ENCODE measurements at places on chromosomes 1 and 21.
A peak's percentile ranks its signal among the peaks of the same experiment; 100 is the strongest.

GRCh38 chr1:38207906-38208305 is 161.3 kb upstream of the POU3F1 start:
- DNase-seq = no peak

- DNase-seq = no peak
Observed at GRCh38 chr1:119079881-119080280, 60.6 kb downstream of the WARS2 start.

GRCh38 chr21:43662286-43662685 is 2.9 kb downstream of the RRP1B start:
- DNase-seq = no peak

- no peak for DNase-seq
Observed at GRCh38 chr1:20445956-20446355, 40.1 kb downstream of the CAMK2N1 start.

DNA sequence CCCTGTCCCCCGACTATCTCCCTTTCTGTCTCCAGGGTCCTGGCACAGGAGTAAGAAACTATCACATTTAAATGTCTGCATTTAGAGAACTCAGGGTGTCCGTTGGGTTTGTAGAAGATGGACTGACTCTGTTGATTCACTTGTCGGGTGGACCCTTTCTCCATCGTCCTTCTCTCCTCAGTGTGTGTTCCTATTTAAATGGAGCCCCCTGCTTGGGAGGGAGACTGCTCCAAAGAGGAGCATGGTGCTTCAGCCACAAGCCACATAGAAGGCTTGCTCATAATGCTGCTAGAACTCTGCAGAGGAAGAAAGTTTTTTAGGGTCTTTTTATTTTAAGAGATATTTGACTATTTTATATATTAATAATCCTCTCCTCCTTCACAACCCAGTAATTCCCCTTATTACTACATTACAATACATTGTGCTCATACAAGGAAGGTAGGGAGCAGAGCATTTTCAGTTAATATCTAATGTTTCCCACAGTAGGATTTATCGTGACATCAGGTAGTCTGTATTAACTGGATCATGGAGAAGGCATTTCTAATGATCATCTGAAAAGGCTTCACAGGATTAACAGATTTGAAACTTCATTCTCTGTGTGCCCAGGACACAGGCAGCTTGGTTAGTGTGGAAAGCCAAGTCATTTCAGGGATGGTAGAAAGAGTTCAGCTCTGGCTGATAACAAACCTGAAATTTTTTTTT is 13.8 kb downstream of the FGGY start:
- DNase-seq = no peak

DNA sequence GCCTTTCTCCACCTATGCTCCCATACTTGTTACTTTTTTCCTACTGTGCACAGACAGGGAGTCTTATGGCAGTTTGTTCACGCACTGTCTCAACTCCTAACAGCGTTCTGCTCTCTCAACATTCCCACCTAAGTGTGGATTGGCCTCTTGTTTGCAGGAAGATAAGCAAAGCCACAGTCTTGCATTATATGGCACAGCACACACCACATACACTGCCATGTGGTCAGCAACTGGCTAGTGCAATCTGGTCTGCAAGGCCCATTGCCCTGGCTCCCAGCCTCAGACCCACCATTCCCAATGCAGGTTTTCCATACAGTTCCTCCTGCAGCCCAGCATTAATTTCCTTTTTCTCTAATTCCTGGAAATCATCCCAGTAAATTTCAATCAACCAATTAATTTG is 38.3 kb upstream of the LAMC2 start:
- DNase-seq = no peak

GRCh38 chr1:35762141-35762540 is 7.6 kb downstream of the CLSPN start:
- DNase-seq = no peak

GRCh38 chr21:25560271-25560685 is 47.0 kb downstream of the MRPL39 start:
- no peak for DNase-seq

DNA sequence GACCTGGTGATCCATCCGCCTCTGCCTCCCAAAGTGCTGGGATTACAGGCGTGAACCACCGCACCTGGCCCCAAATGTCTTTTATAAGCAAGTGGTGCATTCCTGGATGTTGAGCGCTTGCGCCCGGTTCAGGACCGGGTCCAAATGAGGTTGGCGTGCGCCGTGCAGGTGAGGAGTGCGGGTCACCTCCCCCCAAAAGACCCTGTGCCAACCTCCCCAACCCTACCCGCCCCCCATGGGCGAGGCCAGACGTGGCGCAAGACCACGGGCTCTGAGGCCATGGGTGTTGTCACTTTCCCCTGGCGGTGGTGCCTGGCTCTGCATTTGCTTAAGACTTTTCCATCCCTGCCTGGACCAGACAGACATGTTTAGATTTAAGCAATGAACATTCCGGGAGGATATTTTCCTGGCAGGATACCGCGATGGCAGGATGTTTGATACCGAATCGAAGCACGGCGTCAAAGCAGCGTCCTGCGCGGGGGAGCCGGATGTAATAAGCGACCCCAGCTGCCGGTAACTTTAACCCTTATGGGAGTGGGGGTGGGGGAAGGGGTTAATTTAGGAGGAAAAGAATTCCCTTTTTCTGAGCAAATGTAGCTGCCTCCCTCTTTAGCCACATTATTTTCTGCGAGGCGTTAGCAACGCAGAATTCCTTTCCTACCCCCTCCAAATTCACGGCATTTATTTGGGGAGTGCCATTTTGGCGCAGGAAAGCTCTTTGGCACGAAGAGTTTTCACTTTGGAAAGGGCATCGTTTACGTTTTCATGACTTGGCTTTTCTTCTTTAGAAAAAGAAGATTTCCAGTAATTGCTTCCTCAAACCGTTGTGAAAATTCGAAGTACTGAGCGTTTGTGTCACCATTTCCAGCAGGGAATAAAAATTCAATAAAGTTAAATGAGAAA is 27.8 kb upstream of the RNF187 start:
- peak; percentile 14 for DNase-seq

- no peak for DNase-seq
Observed at GRCh38 chr21:17658931-17659330, 46.2 kb upstream of the BTG3 start.

DNA sequence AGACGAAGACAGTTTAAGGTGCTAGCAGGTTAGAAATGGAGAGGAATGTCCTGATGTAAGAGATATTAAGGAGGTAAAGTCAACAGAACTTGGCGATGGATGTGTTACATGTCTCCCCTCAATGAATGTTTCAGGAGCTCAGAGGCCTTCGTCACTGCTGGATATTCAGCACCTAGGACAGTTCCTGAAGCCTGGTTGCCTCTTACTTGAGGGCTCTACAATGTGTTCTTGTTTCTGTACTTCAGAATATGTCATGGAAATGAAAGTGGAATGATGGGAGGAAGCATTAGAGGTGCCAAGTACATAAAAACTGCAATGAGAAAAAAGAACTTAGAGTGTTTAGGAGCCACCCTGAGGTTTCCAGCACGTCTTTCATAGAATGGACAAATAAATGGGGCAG is 17.7 kb downstream of the TNR start:
- no peak for DNase-seq

DNA sequence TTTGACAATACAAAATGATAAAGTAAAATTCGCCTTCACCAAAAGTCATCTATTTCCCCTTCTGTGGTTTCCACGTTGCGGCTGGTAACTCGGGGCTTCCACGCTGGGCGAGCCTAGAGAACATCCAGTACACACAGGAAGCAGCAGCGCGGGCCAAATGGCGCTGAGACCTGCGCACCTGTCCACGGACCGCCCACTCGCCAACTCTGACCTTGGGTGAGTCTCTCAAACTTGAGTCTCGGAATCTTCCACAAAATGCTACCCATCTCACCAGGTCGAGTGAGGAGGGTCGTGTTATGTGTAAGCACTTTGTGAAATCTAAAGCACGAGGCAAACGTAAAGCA is 820 bp upstream of the TTF2 start:
- DNase-seq = no peak

DNA sequence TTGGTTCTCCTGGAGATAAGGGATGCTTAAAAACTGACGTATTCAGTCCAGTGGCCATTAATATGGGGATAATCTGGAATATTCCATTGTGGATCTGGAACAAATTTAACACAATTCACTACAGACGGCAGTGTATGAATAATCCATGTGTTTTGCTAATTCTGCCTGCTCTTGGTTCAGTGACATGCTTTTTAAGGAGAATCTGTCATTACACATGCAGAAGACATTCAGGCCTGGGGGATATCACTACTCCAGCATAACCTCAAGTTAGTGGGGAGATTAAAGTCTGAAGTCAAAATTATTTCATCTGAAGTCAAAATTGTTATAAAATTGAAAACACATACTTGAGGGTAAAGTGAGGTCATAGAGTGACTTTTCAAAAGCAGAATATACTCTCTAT is 789.3 kb downstream of the USP25 start:
- DNase-seq = no peak

Measured in BJ (cell line).